ENCODE measurements at places on chromosomes 16 and 17.

DNA sequence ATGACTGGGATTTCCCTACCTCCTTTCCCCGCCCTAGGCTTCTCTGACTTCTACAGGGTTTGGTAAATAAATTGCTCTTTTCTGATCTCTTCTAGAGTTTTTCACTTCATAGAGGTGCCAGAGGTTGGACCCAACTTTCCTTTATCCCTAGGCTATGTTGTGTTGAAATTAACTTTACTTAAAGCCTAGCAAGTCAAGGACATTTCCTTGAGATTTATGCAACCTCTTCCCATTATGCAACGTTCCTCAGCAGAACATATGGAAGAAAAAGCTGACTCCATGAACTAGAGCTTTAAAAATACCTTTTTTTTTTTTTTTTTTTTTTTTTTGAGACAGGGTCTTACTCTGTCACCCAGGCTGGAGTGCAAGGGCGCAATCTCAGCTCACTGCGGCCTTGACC lies 15.5 kb downstream of the MPO start:
- DNase-seq: no peak

GRCh38 chr16:69071036-69071435 lies 34.4 kb upstream of the HAS3 start:
- no peak for DNase-seq

DNA sequence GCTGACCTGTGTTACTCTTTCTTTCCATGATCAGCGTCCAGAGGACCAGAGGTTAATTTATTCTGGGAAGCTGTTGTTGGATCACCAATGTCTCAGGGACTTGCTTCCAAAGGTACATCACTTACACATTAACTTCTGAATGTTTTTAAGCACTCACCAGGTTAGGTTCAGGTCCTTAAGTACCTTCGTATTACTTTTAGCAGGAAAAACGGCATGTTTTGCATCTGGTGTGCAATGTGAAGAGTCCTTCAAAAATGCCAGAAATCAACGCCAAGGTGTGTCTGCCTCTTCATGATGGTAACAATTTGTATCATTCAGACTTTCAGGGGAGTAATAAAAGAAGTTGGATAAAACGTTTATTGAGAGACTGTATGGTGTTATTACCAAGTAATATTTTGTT lies 3.3 kb downstream of the HERPUD1 start:
- DNase-seq: no peak

GRCh38 chr17:37568350-37569053 lies 40.7 kb downstream of the SYNRG start:
- DNase-seq: no peak

GRCh38 chr16:72967941-72968340 lies 80.0 kb downstream of the ZFHX3 start:
- no peak for DNase-seq

DNA sequence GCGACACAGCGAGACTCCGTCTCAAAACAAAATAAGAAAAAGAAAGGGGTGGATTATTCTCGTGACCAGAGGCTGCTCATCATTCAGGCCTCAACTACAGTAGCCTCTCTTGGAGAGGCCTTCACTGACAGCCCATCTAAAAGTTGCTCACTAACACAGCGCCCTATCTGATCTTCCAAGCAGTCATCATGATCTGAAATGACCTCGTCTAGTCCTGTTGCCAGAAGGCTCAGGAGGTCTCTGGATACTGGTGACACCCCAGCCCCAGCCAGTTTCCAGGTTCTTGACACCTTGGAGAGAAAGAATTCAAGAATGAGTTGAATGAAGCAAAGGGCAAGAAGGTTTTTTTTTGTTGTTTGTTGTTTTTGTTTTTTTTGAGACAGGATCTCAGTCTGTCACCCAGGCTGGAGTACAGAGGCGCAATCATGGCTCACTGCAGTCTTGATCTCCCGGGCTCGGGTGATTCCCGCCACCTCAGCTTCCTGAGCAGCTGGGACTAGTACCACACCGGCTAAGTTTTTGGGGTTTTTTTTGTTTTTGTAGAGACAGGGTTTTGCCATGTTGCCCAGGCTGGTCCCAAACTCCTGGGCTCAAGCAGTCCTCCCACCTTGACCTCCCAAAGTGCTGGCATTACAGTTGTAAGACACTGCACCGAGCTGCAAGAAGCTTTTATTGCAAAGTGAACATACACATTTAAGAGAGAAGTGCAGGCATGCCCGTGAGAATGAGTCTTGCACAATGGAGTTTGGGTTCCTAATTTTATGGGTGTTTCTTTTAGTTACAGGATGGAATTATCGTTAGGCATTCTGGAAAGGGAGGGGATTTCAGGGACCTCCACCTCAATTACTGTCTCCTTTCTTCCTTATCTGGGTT lies 2.7 kb upstream of the ZC3H7A start:
- DNase-seq: no peak
